ENCODE measurements at places on chromosomes 1 and 21.

- no peak for DNase-seq
Observed at GRCh38 chr1:154253671-154254070, 18.8 kb upstream of the HAX1 start.

DNA sequence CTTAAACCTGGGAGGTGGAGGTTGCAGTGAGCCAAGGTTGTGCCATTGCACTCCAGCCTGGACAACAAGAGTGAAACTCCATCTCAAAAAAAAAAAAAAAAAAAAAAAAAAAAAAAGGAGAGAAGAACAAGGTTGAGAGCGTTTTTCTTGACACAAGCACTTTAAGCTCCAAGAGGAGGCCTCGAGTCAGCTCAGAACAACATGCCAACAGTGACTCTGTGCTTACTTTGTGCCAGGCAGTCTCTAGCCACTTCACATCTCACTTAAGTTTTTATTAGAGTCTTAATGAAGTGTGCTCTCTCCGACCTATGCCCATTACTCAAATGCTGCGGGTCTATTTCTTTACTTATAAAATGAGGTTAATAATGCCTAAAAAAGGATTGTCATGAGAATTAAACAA lies 13.0 kb downstream of the ATP1A1 start:
- DNase-seq = no peak

- no peak for DNase-seq
Observed at GRCh38 chr1:81596341-81596740, 204.4 kb upstream of the ADGRL2 start.

DNA sequence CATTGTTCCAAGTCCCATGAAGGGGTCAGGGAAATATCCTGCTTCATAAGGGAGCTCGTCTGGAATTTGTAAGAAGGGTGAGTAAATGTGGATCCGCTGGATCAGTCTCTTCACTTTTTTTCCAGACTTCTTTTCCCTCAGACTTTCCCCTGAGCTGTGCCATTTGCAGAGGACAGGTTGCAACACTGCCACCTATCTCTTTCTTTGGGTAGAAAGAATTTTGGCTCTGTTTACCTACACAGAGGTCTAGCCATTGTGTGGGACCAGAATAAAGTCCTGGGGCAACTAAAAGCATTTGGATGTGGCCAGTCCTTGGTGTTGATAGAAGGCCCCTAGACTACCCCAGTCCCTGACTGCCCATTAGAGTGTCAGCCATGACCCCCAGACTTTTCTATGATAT lies 1146.7 kb upstream of the PRMT6 start:
- peak; percentile 1 for DNase-seq

DNA sequence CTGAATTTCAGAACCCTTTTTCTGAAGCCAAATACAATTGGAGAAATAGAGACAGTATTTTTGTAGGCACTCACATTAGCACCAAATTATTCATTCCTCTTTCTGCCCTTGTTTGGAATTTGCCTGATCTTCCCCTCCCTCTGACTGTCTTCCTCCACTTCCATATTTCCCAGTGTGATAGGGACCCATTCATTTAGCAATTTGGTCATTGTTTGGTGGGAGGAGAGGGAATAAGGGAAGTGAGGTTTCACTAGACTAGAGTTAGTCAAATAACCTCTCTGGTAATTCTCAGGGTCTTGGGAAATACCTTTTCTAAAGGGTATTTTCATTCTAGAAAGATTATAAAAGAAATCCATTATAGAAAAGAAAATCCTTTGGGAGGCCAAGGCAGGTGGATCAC lies 31.0 kb upstream of the MTMR11 start:
- DNase-seq = no peak

All from Jurkat, Clone E6-1 (cell line).